ENCODE measurements at places on chromosomes 1 and 21.

DNA sequence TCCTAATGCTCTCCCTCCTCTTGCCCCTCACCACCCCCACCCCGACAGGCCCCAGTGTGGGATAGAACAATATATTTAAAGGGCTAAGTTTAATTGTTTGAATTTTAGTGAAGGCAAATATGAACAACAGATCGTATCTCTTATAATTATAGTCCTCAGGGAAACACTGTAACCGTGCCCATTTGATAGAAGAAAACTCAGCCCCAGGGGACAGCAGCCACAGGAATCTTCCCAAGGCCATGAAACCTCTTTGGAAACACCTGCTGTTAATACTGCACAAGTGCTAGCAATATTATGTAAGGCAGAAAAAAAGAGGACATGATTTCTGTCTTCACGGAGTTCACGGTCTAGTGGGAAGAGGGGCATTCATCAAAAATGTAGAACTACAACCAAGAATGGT is 142.2 kb downstream of the URB2 start:
- DNase-seq: no peak

DNA sequence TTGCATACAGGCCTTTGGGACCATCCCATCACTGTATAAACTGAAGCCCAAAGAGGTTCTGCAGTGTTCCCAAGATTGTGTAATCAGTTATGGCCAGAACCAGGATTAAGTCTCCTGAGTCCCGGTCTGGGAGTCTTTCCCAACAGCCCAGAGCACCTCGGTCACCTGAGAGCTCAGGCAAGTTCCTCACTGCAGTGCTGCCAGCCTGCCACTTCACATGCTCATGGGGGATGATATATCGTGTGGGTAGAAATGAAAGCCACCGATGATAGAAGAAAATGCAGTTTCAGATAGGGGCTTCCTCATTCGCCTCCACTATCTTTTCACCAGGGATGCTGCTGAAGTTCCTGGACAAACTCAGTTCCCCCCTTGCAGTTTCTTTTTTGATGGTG is 30.4 kb downstream of the FHAD1 start:
- no peak for DNase-seq

- peak; percentile 20 for DNase-seq
Observed at GRCh38 chr1:173122344-173122935, 71.7 kb upstream of the TNFSF18 start.

DNA sequence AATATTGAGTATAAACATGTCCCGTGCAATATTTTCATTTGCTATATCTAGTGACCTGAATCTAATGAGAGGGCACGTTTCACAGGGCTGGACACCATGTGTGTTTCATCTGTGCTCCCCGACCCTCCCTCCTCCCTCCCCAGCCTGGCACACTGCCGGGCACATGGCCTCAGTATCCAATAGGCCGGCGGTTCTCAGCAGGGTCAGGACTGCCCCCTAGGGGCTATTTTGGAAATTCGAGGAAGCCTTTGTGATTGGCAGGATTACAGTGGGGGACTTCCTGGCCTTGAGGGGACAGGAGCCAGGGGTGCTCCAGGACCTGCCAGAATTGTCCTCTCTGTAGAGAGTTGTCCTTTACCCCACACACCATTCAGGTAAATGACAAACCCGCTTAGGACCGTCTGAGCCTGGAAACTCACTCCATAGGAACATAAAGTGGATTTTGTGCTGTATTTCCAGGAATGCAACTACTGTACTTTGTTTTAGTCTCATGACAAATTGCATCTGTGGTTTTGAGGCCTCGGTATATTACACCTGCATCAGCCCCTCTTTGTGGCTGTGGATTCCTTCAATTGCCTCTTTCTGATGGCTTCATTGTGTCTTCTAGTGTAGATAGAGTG is 109.5 kb upstream of the SIM2 start:
- peak; percentile 21 for DNase-seq

GRCh38 chr1:23477359-23478144 is 6.4 kb downstream of the ASAP3 start:
- DNase-seq: no peak

GRCh38 chr1:11707621-11708276 is 16.2 kb downstream of the DRAXIN start:
- DNase-seq: peak; percentile 41

DNA sequence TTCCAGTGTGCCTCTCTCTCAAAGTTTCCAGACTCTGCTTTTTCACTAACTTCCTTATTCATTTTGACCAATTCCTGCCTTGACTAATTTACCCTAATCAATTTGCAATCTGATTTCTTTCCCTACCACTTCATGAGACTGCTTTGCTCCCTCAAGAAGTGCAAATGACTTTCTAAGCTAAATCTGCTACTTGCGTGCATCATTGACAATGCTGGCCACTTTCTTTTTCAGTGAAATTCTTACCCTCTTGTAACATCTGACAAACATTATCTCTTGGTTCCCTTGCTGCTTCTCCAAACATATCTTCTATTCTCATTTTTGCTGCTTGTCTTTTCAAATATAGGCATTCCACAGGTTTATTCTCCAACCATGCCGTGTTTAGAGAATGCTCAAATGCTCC is 659.9 kb downstream of the USP25 start:
- DNase-seq: no peak

GRCh38 chr1:233607252-233608119 is 6.4 kb upstream of the KCNK1 start:
- DNase-seq: peak; percentile 51

DNA sequence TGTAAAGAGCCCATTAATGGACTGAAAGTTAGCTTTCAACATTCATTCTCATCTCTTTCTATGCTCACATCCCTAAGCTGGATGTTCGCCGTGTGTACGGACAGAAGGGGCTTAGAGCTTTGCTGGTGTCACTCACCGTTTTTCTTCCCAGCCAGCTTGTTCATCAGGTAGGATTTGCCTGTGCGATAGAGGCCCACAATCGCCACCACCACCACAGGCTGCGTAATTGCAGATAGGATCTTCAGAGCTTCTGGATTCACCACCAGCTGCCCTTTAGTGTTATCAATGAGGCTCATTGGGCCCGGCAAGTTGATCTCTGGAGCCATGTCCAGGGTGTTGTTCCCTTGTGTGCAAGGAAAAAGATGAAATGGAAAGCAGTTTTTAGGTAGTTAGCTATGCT is 4.3 kb downstream of the GBP2 start:
- no peak for DNase-seq

GRCh38 chr1:207463571-207463970 is 9.4 kb downstream of the CR2 start:
- DNase-seq: no peak

DNA sequence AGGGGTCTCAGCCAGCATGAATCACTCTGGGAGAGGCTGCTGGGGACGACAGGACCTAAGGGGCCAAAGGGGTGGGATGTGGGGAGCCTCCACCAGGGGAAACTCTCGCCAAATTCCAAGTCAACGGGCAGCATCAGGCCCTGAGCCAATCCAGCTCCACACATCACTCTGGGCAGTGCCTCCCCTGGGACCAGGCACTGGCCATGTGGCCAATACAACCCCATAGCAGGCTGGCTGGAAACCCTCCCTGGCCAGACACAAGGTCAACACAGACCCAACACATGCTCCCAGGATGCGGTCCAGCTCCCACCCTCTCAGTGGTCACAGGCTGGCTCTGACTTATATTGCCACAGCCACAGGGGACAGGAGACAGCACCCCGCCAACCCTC is 60.0 kb downstream of the MEGF6 start:
- DNase-seq: no peak

GRCh38 chr1:169550294-169550693 is 36.0 kb downstream of the F5 start:
- DNase-seq: peak; percentile 42

GRCh38 chr1:54543729-54544496 is 4.1 kb upstream of the ACOT11 start:
- DNase-seq: no peak

DNA sequence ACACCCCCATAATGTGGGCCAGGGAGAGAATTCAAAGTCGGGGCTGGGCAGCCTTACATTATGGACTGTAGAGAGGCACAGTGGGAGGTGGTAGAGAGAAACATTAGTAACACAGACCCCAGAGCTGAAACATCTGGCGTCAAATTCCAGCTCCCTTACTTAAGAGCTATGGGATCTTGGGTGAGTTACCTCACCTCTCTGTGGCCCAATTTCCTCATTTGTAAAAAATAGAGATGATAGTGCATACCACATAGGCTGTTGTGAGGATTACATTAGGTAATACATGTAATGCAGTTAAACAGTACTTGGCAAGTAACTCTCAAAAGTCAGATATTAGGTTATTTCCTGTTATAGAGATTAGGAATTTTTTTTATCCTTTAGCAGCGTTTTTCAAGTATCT is 160.5 kb upstream of the KIAA0040 start:
- DNase-seq: no peak

GRCh38 chr1:19945914-19946313 is 22.5 kb upstream of the PLA2G2E start:
- no peak for DNase-seq

DNA sequence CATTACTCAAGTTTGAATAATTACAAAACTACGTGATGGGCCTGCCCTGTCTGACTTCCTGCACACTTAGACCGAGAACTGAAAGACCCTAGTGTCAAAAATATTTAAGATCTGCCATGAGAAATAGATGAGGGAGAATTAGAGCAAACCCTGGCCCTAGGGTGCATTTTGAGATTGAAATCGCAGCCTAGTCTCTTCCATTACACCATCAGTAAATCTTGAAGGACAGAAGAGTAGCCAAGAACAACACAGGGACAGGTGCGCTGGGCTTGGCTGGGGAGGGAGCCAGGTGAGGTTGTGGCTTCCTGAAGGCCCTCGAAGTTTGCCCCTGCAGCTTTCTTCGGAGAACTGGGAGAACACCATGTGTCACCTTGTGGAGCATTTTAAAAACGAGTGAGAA is 36.7 kb upstream of the KIF26B start:
- no peak for DNase-seq

GRCh38 chr1:198128533-198128932 is 28.3 kb upstream of the NEK7 start:
- no peak for DNase-seq

DNA sequence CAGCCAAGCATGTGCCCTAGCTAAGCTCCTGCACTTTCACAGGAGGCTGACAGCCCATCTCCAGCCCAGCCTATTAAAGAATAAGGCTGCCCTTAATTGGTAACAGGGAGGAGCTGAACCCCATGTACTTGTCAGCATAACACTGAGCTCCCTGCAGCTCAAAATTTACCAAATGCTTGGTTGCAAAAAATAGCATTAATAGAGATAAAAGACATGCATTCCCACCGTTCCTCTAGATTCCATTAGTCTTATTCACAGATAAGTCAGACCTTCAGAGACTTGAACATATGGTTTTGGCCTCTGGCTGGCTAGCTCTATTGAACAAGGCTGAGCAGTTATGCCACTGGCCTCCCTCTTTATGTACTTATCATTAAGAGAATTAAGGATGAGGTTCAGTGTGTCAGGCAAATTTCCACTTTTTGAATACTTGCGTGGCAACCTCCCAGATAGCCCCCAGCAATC is 29.2 kb downstream of the OLFML3 start:
- DNase-seq: no peak

- DNase-seq: no peak
Observed at GRCh38 chr1:115230281-115230680, 107.8 kb downstream of the NGF start.

GRCh38 chr1:116944613-116945012 is 34.9 kb downstream of the PTGFRN start:
- DNase-seq: no peak

DNA sequence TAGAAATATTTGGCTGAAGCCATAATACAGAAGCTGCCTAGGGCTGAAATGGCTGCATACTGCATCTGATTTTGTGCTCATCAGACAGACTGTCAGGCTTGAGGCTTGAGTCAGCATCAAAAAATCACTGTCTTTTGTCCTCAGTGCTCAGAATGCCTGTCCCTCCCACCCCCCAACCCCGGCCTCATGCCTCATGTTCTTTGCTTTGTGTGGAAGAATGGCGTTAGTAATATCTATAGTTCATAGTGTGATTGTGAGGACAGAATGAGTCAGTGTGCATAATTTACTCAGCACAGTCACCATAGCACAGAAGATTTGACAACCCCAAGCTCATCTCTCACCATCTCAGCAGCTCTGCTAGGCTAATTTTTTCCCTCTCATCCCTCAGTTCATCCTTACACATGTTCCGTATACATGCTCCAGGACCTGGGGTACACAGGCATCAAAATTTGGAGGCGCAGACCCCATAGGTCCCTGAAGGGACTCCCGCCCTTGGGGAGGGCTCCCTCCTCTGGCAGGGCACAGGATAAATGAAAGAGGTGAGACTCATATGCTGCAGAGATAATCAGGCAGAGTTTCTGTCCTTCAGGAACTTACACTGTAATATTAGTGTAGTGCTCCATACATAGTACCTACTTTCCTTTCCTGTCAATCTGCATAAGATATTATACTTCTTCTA is 159.1 kb upstream of the C8B start:
- no peak for DNase-seq

- peak; percentile 84 for DNase-seq
Observed at GRCh38 chr21:36079010-36079649, 9.3 kb downstream of the CBR1 start.

GRCh38 chr1:86205741-86206140 is 49.2 kb upstream of the COL24A1 start:
- DNase-seq: no peak

Measured in small intestine (tissue), 16 donors.